Stimulated activated CD4-positive, alpha-beta T cell treated with anti-CD3 and anti-CD28 coated beads, TNF-alpha, amount 100 ng/mL, for 48 hours (primary cell): ENCODE measurements at places on chromosomes 1 and 21.

GRCh38 chr1:172556461-172556860 is 23.5 kb downstream of the SUCO start:
- no peak for DNase-seq

GRCh38 chr1:24551960-24552571 is 3.8 kb upstream of the NCMAP start:
- no peak for DNase-seq

GRCh38 chr1:78570539-78570938 is 49.7 kb upstream of the IFI44L start:
- no peak for DNase-seq

GRCh38 chr1:208534599-208534897 is 290.4 kb upstream of the PLXNA2 start:
- DNase-seq = no peak

DNA sequence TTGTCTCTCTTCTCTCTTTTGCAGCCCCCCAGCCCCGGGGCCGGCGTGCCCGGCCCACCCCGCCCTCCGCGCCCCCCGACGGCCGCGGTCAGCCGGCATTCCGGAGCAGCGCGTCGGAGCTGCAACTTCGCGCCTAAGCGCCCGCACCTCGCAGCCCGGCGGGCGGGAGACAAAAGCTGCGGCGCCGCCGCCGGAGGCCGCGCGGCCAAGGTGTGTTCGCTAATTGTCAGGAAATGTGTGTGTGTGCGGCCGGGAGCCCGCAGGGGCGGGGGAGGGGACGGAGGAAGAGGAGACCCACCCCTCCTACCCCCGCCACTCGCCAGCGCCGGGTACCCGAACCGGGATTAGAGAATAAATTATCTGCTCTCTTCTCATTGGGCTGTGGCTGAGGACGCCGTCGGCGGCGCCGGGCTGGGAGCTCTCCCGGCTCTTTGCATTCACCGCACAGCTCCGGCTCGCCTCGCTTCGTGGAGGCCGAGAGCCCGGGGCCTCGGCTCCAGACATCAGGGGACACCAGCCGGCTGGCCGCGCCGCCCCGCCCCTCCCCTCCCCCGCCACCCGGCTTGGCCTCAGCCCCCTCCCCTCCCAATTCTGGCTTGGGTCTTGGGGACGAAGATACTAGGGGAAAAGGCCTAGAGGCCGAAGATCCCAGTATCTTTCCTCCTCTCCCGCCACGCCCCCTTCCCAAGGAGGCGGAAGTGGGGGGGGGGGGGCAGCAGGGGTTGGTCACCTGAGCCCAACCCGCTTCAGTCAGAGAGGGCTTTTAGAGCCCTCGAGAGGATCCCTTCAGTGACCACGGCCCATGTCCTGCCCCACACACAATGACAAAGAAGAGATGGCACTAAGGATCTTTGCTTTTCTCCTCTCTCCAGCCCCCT is 1.3 kb upstream of the BLACAT1 start:
- DNase-seq = no peak

DNA sequence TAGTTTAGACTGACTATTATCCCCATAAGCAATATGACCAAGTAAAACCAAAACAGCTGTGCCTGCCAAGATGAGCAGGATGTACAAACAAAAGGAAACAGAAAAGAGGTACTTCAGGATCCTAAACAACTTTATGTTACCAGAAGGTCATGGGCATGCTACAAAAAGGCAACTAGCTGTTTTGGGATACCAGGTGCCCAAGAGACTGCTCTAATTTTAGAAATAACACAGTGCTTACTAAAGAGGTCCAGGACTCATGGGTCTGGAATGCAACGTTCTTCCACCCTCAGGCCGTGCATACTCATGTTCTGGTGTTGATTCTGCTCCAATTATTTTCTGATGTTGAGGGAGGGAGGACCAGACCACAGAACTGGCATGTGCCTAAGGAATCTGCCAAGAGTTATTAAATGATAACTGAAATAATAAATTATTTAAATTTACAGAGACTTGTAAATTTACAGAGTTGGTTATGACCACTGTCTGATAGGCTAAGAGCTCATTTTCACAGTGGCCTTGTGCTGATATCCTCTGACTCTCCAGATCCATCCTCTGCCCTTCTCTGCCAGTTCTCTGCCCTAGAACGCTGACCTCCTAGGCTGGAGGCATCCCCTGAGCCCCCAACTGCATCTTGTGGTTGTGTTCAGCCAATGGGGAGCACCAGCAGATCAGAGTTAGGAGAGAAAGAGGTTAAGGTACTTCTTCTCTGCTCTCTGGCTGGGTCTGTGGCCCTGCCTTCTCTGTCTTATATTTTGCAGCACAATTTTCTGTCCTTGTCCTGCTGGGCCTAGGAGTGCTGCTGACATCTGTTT is 37.7 kb upstream of the BCL10 start:
- no peak for DNase-seq
